Activated CD4-positive, CD25-positive, alpha-beta regulatory T cell treated with anti-CD3 and anti-CD28 coated beads, Interleukin-2, amount 50 U/mL, for 24 hours (primary cell): ENCODE measurements at places on chromosomes 16 and 17.

DNA sequence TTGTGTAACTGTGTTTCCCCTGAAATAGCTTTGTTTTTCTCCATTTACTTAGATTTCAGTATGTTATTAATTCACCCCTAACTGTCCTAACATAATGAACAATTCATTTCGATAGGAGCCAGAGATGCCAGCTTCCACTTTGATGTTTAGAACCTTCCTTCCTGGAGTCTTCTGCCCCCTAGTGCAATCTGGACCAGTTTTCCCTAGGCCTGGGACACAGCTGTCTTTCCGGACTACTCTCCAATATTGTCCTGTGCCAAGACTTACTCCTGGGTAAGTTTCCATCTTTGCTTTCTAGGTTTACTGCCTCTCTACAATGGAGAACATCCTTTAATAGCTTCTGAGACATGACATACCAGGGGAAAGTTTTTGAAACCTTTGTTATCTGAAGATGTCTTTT is 12.8 kb downstream of the RECQL5 start:
- ATAC-seq = no peak

DNA sequence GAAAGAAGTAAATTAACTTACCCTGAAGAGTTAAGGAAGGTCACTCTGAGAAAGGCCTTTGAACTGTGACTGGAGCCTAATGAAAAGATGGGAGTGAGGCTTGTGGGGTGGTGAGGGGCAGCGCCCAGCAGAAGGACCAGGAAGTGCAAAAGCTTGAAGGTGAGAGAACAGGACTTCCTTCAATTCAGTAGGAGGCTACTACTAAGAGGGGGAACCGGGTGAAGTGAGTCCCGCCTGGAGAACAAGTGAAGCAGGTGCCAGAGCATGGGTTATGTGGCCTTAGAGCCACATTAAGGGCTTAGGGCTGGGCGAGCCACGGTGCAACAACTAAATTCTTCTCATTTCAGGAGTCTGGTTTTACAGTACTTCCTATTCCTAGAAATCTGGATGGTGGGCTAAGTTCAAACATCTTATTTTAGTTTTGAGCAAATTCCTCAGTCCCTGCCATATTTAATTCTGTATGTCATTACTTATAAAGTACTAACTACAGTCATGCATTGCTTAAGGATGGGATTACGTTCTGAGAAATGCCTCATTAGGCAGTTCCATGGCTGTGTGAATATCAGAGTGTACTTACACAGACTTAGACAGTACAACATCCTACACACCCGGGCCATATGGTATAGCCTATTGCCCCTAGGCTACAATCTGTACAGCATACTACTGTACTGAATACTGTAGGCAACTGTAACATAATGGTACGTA is 5.1 kb downstream of the CFAP20 start:
- no peak for ATAC-seq

DNA sequence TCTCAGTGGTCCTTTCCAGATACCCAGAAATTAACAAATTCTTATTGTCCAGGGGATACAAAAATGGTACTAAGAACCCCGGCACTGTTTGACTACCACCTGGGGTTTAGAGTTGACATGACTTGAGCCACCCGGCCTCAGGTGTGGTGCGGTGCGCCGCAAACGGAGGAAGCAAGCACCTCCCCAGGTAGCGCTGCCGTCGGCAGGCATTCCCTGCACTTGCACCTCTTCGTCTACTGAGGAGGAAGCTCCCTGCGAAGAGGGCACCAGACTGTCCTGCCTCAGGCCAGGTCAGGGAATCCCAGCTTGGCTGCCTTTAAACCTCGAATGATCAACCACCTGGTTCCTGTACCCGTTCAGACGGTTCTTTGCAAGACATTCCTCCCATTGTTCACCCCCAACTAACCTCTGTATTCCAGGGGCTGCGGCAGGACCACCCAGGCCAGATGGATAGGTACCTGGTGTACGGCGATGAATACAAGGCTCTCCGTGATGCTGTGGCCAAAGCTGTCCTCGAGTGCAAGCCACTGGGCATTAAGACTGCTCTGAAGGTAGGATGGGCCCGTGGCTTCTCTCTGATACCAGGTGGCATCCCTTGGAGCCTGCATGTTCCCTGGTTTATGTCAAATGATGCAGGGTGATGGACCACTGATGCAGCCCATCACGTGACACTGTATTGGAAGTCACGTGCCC is 40.8 kb upstream of the ENDOV start:
- ATAC-seq = no peak

GRCh38 chr16:46908540-46909372 is 24.6 kb downstream of the GPT2 start:
- peak; percentile 55 for ATAC-seq

- ATAC-seq = no peak
These were observed 98.1 kb downstream of the WNT3 start for GRCh38 chr17:46720408-46720807.

GRCh38 chr17:12388226-12388625 is 277.5 kb upstream of the MYOCD start:
- ATAC-seq = no peak

GRCh38 chr16:89114159-89114981 is 20.7 kb downstream of the ACSF3 start:
- no peak for ATAC-seq

GRCh38 chr17:7307686-7308624 is 527 bp downstream of the EIF5A start:
- ATAC-seq = no peak

DNA sequence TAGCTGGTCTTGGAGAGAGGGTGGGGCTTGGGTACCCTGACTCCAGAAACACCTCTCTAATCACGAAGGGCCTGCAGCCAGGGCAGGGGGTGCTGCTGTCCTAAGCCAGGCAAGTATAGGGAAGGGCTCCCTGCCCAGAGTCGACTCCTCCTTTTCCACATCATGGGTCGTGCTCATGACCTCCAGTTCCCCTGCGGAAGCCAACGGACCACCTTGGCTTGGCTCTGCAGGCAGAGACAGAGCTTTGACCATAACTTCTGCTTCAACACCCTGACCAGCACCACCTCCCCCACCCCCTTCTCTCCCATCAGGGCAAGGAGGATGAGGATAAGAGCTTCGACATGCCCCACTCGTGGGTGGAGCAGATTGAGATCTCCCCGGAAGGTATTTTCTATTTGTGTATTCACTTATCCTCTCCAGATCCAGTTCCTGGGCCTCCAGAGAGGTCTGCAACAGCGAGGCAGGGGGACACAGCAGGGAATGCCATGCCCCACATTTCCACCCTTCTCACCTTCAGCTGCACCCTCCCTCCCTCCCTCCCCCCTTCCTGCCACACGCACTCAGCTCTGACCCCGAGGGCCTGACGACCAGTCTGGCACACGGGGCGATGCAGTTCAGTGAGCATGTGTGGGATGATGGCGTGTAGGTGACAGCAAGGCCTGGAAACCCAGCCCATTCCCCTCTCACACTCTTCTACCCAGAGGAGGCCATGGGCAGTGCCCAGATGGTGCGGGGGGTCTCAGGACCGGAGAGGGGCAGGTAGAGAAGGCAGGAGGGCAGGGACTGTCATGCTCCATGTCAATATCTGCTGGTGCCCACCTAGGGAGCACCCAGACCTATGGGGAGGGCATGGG is 14.0 kb upstream of the KATNB1 start:
- no peak for ATAC-seq

GRCh38 chr16:28218109-28218508 is 6.3 kb upstream of the XPO6 start:
- ATAC-seq = peak; percentile 97

DNA sequence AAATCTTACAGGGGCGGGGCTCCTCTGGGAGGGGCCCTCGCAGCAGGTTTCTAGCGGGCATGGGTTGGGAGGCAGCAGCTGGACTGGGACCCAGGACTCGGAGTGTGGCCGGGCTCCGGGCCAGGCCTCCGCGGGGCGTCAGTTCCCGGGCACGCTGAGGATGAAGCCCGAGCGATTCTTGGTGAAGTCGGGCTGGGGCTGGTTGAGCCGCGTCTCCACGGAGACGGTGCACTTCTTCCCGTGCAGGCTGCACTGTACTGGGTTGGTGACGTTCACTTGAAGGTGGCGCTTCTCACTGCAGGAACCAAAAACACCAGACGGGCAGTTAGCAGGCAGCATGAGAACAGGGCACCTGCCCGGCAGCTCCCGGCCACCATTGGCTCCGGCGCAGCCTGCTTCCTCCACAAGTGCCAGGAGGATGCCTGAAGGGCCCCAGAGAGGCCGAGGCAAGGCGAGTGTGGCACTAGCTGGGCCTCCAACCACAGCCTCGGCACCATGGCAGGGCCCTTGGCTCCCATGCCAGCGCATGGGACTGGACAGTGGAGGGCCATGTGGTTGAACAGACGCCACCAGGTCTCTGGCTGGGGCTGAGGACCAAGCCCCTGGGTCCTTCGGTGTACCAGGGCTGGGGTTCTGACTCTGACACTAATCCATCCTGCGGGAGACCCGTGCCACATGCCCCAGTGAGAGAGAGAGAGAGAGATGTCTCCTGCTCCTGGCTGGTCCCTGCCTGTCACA is 8.0 kb downstream of the CDK5R1 start:
- ATAC-seq = no peak

DNA sequence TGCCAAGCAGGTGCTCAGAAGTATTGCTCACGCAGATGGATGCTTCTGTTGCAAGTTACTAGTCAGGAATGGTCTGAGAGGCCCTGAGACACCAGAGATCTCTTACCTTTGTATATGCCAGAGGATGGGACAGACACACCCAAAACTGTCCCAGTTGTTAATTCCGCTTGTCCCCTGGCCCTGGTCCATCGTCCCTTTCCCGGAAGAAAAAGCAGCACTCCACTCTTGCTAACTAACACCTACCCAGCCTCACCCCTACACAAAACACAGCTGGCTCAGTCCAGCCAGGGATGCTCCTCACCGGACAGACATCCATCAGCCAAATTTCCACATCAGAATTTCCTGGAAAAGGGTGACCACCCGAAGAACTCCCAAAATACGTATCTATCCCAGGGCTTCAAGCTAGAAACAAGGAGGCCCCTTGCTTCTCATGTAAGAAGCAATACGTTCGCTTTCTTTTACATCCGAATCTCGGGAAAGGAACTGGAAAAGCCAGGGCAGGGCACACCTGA is 2.0 kb downstream of the GAS7 start:
- ATAC-seq = no peak
